ENCODE measurements at places on chromosomes 13 and 19.
A peak's percentile ranks its signal among the peaks of the same experiment; 100 is the strongest.

- DNase-seq: no peak
Observed at GRCh38 chr13:114320065-114320464, 5.8 kb downstream of the CHAMP1 start.

DNA sequence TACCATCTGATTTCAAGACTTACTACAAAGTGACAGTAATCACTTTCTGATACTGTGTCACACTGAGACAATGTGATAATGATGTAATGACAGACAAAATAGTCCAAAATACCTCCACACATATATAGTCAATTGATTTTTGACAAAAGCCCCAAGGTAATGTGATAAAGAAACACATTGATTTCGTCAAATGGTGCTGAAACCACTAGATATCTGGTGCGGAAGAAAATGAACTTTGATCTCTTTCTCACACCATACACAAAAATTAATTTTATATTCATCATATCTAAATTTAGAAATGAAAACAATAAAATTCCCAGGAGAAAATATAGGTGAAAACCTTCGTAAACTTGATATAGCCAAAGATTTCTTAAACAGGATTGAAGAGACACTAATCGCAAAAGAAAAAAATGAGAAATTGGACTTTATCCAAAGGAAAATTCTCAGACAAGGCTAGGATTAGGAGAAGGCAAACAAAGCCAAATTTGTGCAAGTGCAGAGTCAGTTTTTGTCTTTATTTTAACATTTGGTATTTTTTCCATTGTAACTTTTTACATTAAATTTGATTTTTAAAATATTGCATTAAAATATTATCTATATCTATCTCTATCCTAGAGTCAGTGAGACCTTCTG lies 739.9 kb downstream of the DIAPH3 start:
- DNase-seq: no peak

- peak; percentile 51 for DNase-seq
Observed at GRCh38 chr19:46536391-46536790, 40.7 kb upstream of the PNMA8B start.

DNA sequence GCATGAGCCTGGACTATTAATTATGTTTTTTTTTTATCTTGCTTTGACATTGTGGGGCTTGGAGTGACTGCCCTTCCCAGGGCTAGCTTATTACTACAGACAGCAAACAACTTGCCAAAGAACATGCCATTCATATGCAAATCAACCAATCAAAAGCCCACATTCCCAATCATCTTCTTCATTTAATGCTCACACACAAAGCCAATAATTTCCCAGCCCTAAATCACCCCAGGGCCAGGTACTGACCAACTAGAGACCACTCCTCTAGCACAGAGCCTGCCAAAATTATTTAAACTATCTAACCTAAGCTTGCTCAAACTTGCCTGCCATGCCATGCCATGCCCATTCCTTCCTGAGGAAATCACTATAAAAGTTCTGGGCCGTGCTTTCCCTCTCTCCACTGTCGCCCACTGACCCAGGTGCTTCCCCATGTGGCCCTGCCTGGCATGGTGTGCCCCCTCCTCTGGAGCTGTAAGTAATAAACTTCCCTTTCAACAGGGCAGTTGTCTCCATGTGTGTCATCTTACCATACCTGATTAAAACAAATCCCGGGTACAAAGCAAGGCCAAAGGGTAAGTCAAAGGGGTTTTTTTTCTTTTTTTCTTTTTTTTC lies 15.7 kb downstream of the PBX4 start:
- no peak for DNase-seq

- DNase-seq: no peak
Observed at GRCh38 chr13:35163674-35164073, 221.6 kb downstream of the NBEA start.

- DNase-seq: no peak
Observed at GRCh38 chr19:3368848-3369336, 2.5 kb downstream of the NFIC start.

GRCh38 chr13:75628801-75629200 lies 7.3 kb upstream of the LMO7 start:
- DNase-seq: no peak

GRCh38 chr19:44367024-44367423 lies 10.5 kb upstream of the ZNF112 start:
- DNase-seq: no peak

DNA sequence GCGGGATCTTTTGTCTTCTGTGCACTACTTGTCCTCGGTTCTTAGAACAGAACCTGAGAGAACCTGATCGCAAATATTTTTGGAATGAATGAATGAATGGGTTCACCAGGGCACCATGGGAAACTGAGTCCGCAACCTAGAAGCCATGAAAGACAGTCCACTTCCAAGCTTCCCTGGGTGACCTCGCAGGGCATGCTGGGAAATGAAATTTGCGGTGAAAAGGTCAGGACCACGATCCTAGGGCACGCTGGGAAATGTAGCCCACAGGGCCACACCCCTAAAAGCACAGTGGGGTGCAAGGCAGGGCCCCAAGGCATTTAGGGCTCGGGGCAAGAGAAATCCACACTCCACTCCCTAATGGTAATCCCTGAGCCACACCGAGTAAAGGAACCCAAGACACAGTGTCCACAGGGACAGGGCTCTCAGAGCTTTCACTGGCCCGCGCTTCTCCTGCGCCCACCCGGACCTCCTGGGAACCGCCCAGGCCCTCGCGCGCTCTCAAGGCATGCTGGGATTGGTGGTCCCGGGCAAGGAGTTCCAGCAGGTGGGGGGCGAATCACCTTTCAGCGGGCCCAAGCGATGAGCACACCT lies 1.1 kb upstream of the PPP1R12C start:
- DNase-seq: peak; percentile 64

Measured in activated CD8-positive, alpha-beta memory T cell treated with anti-CD3 and anti-CD28 coated beads for 24 hours (primary cell).